ENCODE measurements at places on chromosomes 7 and 10.

DNA sequence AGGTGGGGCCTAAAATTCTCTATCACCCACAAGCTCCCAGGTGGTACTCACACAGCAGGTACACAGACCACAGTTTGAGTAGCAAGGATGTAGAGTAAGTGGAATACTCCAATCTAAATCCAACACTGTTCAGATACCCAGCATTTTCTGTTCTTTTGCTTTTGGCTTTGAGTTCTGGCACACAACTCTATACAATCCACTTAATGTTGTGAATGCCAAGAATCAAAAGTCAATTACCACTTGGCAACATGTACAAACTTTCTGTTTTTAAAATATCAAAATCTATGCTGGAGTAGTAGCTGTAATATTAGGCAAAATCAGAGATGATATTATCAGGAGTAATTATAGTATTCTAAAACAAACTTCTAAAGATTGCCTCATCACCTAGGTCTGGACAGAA is 133.4 kb upstream of the LRRTM3 start:
- no peak for DNase-seq

DNA sequence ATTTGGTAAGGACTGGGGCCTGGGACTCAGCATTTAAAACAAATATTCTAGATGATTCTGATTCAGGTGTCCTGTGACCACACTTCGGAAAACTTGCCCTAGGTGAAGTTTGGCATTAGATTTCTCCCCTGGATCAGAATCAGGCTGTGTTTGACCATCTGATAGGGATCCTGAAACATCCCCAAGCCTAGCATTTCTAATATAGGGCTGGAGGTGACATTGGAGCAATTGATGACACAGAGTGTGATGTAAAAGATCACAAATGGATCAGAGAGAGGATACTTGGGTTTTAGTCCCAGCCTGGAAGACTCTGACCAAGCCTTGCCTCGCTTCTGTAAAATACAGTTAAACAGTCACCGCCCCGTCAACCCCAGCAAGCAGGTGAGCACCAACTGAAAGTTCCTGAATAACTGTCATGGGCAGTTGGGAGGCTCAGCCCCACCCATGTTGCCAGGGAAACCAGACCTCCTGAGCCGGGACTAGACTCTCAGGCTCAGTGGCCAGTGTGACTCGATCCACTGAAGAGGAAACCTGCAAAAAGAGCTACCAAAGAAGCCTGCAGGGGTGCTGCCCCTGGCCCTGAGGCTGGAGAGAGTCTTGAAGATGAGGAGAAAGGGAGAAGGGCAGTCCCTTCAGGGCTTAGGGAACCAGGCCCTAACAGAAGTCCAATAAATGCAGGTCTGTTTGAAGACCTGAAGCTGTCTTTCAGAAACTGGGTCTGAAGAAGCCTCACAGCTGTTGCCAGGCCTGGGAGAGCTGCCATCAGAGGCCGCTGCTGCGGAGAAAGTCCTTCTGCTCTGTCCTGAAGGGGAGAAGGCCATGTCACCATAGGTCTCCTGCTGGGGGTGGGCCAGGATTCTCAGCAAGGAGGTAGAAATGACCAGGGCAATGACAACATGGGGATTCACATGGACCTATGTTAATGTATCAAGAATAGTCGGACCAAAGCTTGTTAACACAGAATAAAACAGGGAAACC is 126.1 kb upstream of the KCNMA1 start:
- DNase-seq, result no peak

DNA sequence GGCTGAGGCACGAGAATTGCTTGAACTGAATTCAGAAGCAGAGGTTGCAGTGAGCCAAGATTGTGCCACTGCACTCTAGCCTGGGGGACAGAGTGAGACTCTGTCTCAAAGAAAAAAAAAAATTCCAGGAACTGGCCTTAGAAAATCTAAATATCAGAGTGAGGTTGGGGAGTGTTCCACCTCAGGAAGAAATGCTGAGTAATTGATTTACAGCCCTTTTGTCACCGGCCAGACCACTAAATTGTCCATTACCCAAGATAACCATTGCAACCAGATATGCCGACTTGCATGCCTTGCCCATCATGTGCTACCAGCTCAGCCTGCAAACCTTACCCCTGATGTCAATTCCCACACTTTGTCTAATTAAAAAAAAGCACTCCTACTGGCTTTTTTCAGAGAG is 42.4 kb downstream of the CRCP start:
- DNase-seq, result no peak

GRCh38 chr7:27193335-27194001 is 6.4 kb downstream of the HOXA13 start:
- peak; percentile 31 for DNase-seq

DNA sequence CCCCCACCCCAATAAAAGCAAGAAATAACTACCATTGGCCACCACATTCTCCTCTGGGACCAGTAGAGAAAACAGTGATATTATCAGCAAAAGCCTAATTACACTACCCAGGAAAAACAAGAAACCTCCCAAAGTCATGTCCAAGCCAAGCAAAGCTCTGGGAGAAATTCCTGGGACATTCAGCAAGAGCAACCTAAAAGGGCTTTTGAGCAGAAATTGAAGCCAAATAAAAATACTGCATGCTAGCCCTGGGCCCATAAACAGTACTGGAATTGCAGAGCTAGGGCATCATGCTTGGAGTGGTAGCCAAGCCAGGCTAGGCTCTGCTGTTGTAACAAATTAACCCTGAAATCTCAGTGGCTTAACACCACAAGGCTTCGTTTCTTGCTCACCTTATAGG is 347.9 kb downstream of the LRMDA start:
- DNase-seq, result no peak

- DNase-seq, result no peak
Observed at GRCh38 chr10:5043716-5044115, 40.1 kb upstream of the AKR1C2 start.

GRCh38 chr10:69374242-69374641 is 42.5 kb downstream of the TACR2 start:
- no peak for DNase-seq

GRCh38 chr10:22816298-22816653 is 101.9 kb upstream of the PIP4K2A start:
- no peak for DNase-seq

DNA sequence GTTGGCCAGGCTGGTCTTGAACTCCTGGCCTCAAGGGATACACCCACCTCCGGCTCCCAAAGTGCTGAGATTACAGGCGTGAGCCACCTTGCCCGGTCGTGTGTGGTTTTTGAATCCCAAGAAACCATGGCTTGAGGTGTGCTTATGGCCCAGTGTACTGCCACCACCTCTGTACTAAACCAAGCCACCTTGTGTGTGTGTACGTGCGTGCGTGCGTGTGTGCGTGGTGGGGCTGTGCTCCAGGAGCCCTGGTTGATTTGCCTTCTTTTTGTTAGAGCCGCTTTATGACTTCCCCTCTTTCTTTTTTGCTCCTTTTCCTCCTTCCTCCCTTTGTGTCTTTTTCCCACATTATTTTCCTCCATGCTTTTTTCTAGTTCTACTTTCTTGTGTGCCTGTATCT is 121.4 kb downstream of the CAMK1D start:
- no peak for DNase-seq

- no peak for DNase-seq
Observed at GRCh38 chr10:34049887-34050286, 715.4 kb upstream of the NRP1 start.

GRCh38 chr10:113704637-113705343 is 25.1 kb downstream of the CASP7 start:
- peak; percentile 47 for DNase-seq

GRCh38 chr7:143434660-143435059 is 8.6 kb upstream of the TAS2R60 start:
- peak; percentile 32 for DNase-seq

DNA sequence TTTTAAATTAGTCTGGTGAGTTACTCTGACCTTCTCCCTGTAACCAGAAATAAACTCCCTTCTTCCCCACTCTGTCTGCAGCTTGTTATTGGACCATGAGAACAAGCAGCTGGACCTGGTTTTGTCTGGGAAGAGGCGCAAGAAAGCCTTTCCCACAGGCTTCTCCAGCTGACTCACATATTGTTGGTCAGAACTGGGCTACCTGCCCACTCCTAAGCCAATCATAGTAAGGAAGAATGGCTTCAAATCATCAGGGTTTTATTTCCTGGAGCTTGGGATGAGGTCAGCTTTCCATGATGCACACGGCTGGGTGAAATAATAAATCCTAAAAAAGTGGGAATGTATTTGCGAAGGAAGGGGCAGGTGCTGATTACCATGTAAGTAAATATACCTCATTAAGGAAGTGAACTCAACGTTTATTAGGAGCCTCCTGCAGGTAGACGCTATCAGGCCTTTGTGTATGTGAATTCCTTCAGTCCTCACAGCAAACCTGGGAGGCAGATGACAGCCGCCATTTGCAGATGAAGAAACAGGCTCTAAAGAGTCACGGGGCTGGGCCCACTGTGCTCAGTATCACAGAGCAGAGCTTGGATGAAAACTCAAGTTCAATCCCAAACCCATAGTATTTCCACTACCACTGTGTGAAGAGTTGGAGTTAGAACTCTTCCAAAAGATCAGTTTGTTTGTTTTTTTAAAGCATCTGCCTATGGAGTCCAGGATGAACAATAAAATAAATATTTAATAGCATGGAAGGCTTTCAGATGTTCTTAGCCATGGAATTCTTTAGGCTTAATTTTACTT is 32.8 kb downstream of the IL15RA start:
- DNase-seq, result peak; percentile 95

- DNase-seq, result peak; percentile 86
Observed at GRCh38 chr10:71312811-71313789, 6.0 kb upstream of the SLC29A3 start.

- DNase-seq, result no peak
Observed at GRCh38 chr7:149544028-149544427, 46.4 kb upstream of the ZNF746 start.

- no peak for DNase-seq
Observed at GRCh38 chr10:108801775-108802517, 1121.4 kb downstream of the XPNPEP1 start.

- DNase-seq, result no peak
Observed at GRCh38 chr7:72003236-72003635, 408.9 kb downstream of the CALN1 start.

GRCh38 chr7:1704811-1705738 is 35.0 kb downstream of the ELFN1 start:
- DNase-seq, result no peak

DNA sequence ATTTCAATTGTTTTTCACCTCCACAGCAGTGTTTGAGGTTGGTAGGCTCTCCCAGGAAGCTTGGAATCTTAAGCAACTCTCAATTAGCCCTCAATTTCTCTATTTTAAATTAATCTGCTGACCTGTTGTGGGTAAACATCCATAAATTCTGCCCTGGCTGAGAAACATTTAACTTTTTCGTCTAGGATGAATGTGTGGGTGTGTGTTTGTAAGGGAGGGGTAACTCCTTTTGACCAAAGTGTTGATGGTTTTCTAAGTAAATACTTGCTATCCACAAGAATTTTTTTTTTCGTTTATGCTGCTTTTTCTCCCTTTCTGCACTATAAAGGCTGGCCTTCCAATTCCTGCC is 973 bp downstream of the PPP3CB start:
- DNase-seq, result no peak

- DNase-seq, result no peak
Observed at GRCh38 chr10:117298219-117298618, 57.3 kb downstream of the SLC18A2 start.

GRCh38 chr7:6461946-6462550 is 14.3 kb upstream of the DAGLB start:
- no peak for DNase-seq

GRCh38 chr10:1015688-1016087 is 10.0 kb downstream of the IDI2 start:
- DNase-seq, result no peak

DNA sequence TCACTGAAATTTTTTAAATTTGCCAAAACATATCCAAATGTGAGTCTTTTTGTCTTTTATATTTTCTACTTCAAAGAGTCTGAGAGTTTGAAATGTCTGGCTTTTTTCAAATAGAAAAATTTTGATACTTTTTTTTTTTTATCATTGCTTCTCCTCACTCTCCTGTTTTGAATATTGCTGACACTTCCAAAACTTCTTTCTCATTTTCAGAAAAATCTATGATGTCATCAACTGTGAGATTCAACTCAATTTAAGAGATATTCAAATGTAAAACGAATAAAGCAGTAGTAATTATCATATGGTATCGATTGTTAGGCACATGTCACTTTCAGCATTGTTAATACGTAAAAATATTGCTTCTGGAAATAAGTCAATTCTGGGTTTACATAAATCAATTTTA is 505.8 kb upstream of the STEAP1 start:
- DNase-seq, result no peak

- no peak for DNase-seq
Observed at GRCh38 chr7:65287023-65287422, 86.6 kb upstream of the ZNF92 start.

DNA sequence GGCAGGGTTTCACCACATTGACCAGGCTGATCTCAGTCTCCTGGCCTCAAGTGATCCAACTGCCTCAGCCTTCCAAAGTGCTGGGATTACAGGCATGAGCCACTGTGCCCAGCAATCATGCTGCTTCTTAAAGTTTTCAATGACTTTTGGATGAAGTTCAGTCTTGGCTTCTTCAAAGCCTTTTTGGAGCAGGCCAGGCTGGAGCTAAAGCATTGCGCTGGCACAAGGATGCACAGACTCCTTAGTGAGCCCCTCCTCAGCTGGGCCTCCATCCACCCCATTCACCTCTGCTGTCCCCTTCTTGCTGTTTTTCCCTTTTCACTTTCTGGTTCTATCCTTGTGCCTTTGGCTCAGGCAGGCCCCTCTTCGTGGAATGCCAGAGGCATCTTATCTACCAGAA is 638.6 kb downstream of the TYW1 start:
- DNase-seq, result no peak

DNA sequence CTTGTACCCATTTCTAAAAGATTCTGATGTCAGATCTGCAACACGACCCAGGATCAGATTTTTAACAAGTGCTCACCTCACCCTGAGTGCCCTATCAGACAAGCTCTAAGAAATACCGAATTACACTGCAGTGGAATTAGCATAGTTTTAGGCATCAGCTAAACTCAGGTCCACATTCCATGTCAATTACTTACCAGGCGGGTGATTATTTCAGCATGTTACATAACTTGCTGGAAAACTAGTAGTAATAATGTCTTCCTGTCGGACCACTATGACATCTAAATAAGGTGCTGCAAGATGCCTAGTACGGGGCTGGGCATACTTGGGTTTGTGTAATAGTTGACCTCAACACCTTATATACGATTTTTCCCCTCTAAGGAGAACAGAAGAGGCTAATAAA is 21.0 kb downstream of the TRIL start:
- no peak for DNase-seq

- DNase-seq, result no peak
Observed at GRCh38 chr7:97680622-97681021, 51.3 kb upstream of the TAC1 start.

DNA sequence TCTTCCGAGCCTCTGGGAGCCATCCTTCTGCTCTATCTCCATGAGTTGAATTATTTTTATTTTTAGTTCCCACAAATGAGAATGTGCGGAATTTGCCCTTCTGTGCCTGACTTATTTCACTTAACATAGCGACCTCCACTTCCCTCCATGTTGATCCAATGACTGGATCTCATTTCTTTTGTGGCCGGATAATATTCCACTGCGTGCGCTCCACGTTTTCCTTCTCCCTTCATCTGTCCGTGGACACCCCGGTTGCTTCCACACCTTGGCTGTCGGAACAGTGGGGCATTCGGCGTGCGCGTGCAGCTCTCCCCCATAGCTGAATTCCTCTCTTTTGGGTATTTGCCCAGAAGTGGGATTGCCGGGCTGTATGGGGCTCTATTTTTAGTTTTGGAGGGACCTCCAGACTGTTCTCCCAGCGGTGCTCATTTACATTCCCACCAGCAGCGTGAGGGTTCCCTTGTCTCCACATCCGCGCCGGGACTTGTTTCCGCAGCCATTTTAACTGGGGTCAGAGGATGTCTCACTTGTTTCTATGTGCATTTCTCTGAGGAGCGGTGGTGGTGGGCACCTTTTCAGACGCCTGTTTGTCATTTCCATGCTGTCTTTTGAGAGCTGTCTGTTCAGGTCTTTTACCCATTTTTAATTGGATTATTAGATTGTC is 51.0 kb upstream of the SUN1 start:
- DNase-seq, result no peak
